CD4-positive, alpha-beta memory T cell (primary cell): ENCODE measurements at places on chromosomes 7 and 10. TPM values are rescaled to one million over a fixed set of nuclear protein-coding genes. Genes with fewer than 3 reads are reported as not detected.

- no peak for DNase-seq
- no peaks in the 10 kb centered on the region for H3K36me3 ChIP-seq
- no peak overlapping the region for H3K27ac ChIP-seq
Observed at GRCh38 chr10:97075961-97076525, 109.7 kb downstream of the SLIT1 start.

GRCh38 chr7:1105189-1105588 is 17.3 kb downstream of the GPER1 start:
- peaks cover 13% of the 10 kb centered on the region for H3K4me1 ChIP-seq
- no peak overlapping the region for H3K4me3 ChIP-seq
- no peaks in the 10 kb centered on the region for H3K27me3 ChIP-seq

DNA sequence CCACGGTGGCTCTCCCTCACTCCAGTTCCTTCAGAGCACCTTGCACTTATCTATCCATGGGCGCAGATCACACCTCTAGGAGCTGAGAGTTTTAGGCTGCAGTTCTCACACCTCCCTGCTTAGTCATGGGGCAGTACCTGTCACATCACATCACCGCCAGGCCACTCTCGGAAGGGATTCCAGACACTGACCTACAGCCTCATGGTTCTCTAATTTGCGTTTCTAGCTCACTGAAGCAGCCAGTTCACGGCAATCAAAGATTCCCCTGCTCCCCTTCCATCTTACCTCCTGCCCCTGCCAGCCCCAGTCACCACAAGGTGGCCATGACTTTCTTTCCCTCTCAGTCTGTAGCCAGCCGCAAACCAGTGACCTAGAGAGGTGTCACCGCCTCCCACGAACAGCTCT is 34.2 kb downstream of the ADRB1 start:
- no peaks in the 10 kb centered on the region for H3K36me3 ChIP-seq
- peaks cover 11% of the 10 kb centered on the region for H3K4me1 ChIP-seq
- DNase-seq: no peak

GRCh38 chr10:70928140-70928539 is 39.8 kb upstream of the PCBD1 start:
- H3K27me3 ChIP-seq: no peaks in the 10 kb centered on the region
- no peak for DNase-seq
- H3K4me3 ChIP-seq: no peak overlapping the region
- H3K27ac ChIP-seq: no peak overlapping the region

DNA sequence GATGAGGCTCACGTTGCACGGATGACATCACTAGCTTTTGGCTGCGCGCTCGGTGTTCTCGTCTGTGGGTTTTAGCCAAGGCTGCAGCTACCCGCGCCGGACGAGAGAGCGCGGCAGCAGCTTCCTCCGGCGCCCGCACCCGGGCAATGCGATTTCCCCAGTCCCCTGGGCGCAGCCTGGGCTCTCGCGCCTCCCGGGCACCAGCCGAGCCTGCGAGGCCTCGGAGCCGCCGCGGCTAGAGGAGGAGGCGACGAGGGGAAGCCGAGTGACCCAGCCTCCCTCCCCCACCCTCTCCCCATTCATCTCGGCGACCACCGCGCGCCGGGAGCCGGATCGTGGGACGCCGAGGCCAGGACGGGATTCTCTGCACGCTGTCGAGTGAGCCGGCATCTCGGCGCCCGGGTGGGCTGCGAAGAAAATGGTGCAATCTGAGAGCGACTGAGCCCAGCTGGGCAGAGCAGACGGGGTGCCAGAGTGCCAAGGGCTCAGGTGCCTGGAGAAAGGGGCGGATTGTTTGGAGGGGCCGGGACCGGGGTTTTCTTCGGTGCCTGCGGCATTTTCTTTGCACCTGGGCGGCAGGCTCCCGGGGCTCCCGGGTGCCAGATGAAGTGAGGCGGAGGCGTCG is 1.2 kb upstream of the TMEM178B start:
- peak overlapping the region; percentile 59 for H3K4me3 ChIP-seq
- H3K4me1 ChIP-seq: peaks cover 24% of the 10 kb centered on the region
- no peaks in the 10 kb centered on the region for H3K36me3 ChIP-seq
- peak; percentile 21 for DNase-seq

DNA sequence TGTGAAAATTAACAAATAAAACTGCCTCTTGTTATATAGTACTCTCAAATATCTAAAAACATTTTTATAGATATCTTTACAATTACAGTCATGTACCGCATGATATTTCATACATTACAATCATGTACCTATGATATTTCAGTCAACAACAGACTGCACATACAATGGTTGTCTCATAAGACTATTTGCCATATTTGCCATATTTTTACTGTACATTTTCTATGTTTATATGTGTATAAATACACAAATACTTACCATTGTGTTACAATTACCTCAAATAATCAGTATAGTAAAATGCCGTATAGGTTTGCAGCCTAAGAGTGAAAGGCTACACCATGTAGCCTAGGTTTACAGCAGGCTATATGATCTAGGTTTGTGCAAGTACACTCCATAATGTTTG is 336.0 kb upstream of the PCDH15 start:
- H3K4me1 ChIP-seq: no peaks in the 10 kb centered on the region
- H3K27me3 ChIP-seq: no peaks in the 10 kb centered on the region
- H3K36me3 ChIP-seq: no peaks in the 10 kb centered on the region
- no peak overlapping the region for H3K4me3 ChIP-seq

NPFFR1 gene
- total RNA-seq: not detected

DGKI gene
- total RNA-seq: 0.11 TPM

NSUN6 gene
- 43.4 TPM for total RNA-seq
